ENCODE measurements at places on chromosomes 7 and 10.

DNA sequence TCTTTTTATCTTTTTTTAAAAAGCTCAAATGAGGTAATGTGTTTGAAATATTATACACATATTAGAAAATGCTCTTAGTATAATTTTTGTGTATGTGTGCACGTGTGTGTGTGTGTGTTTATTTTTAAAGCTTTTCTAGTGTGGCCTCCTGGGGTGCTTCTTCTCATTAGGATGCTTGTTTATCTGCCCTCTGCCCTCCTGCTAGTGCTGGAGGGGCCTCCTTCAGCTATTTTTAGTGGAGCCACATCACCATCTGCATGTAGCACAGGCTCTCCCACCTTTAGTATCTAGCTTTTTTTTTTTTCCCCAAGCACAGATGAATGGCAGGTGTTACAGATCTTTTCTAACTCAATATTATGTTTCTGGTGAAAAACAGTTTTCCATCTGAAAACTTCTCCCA, 155.7 kb upstream of the TMEM229A start:
- DNase-seq = no peak

DNA sequence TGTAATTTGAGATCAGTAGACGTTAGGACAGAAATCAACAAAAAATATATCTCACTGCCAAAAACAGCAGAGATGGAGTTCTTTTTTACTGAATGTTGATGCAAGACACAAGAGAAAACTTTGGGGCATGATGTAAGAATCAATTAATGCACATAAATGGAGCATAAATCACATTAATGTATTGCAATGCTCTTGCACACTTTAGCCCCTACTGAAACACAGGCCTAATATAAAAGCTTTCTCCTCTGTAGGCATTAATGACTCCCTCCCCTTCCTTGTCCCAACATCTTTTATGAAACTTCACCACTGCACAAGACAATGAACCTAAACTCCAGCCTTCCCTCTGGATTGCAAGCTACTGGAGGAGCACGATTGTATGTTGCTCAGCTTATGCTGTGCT, 58.8 kb downstream of the CACNA2D1 start:
- no peak for DNase-seq

DNA sequence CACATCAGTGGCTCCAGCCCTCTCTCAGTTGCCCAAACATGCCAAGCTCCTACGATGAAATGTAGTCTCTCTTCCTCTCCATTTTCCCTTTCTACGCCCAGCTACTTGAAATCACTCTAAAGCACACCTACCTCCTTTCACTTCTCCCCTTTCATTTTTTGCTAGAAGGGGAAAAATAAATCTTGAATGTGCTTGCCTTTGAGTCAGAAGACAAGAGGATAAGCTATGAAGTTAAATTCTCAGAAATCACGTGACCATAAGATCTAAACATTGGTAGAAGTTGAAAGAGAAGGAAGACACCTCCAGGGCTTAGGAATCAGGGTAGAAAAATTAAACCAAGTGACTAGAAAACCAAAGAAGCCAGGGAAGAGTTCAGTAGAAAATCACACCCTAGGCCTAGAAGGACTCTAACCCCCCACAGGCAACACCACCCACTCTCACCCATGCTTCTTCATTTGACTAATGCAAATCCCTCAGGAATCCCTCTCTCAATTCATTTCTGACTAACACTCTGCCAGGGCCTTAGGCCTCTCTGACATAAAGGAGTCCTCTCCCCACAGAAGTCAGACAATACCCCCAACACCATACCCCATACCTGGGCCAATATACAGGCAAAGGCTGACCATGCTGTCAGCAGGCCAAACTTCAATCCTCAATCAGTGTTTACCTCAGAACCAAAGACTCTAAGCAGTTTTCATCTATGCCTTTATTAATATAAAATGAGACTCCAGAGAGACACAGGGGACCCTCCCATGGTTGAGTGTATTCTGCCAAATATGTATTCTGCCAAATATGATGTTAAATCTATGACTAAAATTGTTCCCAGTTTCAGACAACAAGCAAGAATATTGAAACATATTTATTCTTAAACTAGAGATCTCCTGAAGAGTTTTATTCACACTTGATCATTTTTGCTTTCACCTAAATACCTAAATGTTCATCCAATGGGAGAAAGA, 84.8 kb downstream of the ELMO1 start:
- DNase-seq = no peak

- DNase-seq = no peak
Observed at GRCh38 chr10:48550977-48551376, 53.9 kb downstream of the ARHGAP22 start.

GRCh38 chr7:77800158-77800557, 1.6 kb downstream of the PHTF2 start:
- DNase-seq = no peak

- no peak for DNase-seq
Observed at GRCh38 chr7:144821067-144821466, 14.8 kb downstream of the TPK1 start.

- DNase-seq = no peak
Observed at GRCh38 chr10:50629495-50630122, 5.9 kb upstream of the SGMS1 start.

DNA sequence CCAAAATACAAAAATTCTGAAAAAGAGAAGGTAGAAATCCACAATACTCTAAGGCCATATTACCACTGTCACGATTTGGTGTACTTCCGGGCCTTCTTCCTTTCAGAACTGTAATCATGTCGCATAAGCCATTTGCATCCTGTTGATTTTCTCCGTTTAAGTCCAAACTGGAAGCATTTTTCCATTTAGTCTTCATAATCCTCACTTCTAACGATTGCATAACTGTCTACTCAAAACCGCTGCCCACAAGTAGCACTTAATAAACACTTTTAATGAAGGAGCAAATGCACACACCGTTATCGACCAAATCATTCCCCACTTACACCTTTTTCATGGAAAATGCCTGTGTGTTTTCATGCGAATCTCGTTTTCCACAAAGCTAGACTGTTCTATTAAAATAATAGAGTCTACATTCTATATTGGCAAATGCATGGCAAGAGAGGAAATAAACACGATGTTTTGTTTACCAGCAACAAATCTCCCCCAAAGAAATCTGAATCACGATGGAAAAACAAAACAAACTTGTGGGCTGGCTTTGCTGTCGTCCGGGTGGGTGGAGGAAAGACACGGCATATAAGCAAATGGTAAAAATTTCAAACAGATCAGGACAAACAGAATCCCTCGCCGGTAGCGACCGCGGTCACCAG, 1.0 kb downstream of the ATE1 start:
- no peak for DNase-seq

DNA sequence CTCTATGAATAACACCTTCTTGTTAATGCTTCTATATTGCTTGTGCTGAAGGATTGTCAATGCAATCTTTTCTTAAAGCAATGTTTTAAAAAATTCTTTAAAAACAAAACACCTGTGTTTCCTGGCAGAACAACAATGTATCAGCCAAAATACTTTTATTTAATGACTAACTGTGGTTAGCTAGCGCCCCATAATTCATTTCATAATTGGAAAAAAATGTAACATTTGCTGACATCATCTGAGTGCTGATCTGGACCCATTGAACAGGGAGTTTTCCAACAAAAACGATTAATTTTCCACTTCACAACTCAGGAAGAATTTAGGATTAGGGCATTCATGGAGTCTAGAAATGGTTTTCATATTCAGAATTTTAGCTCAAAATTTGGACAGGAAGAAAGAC, 137.6 kb upstream of the CDK6 start:
- no peak for DNase-seq

GRCh38 chr7:155372782-155373358, 75.2 kb downstream of the INSIG1 start:
- no peak for DNase-seq

- no peak for DNase-seq
Observed at GRCh38 chr7:154383045-154383444, 330.8 kb downstream of the DPP6 start.

DNA sequence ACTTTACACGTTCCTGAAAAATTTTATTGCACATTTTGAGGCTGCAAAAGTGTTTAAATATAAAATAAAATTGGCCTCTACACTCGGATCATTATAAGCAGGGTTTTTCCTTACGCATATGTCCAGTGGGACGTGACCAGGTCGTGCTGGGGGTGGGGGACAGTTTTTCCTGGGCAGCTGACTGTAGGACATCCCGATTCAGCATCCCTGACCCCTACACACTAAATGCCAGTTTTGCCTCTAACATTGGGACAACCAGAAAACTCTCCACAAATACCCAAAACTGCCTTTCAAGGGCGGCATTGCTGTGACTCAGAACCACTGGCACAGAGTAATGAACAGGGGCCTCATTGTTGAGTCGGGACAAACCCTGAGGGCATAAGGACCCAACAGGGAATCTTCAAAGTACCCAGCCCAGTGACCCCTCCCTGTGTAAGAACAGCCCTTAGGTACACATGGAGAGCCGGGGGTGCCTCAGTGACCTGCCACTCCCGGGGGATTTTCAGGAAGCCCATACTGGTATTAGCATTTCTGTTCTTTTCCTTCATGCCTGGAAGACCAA, 170.6 kb downstream of the ARHGAP21 start:
- DNase-seq = no peak

DNA sequence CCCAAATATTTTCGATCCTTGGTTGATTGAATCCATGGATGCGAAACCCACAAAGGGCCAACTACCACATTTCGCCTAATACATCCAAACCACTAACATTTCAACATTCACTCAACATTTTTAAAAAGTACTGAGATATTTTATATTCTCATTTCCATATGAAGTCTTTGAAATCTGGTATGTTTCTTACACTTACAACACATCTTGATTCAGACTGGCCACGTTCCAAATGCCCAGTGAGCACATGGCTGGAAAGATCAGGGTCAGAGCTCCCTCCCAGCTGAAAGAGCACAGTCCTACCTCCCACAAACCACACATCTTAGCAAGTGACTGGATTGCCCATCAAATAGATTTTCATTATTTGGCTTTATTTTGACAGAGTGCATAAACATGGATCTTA, 18.9 kb downstream of the NCAPG2 start:
- no peak for DNase-seq

DNA sequence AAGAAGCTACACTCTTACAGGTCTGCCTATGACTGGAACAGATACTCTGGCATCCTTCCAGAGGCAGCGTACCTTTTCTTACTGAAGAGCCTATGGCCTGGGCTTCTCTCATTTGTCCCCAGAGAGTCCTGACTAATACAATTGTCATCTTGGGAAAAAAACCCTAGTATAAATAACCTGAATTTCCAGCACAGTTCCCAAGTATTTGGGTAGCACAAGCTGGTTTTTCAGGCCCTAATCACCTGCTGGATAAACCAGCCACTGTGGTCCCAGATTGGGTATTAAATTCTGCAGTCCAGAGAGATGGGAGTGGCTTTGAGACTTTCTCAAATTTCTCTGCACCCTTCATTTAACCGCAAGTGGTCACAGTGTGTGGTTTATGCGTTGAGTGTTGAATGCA, 186.8 kb upstream of the NEBL start:
- no peak for DNase-seq

GRCh38 chr7:155739538-155740143, 72.6 kb downstream of the SHH start:
- no peak for DNase-seq

- DNase-seq = no peak
Observed at GRCh38 chr10:48792687-48793096, 108.0 kb downstream of the WDFY4 start.

DNA sequence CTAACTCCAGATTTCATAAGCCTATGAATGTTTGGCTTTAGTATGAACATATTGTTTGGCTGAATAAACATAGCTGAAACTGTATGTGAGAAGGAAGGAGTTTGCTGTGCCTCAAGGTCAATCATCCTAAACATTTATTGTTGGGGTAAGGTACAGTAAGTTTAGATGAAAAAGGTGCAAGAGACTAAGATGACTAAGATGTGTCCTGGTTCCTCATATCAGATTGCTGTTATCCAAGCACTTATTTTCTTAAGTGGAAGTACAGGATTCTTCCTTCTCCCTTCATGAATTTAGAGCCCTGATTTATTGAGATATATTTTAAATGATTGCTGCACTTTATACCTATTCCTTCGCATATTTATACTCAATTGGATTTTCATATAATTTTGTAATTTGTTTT, 12.2 kb downstream of the MDFIC start:
- no peak for DNase-seq

- DNase-seq = no peak
Observed at GRCh38 chr7:42314696-42315095, 77.7 kb upstream of the GLI3 start.

GRCh38 chr7:143900230-143900766, 1.7 kb downstream of the TCAF1 start:
- no peak for DNase-seq

GRCh38 chr10:78516236-78516635, 482.6 kb downstream of the RPS24 start:
- no peak for DNase-seq

GRCh38 chr7:130345136-130345535, 520 bp downstream of the CPA5 start:
- DNase-seq = peak; percentile 67

GRCh38 chr7:359766-360361, 69.9 kb downstream of the FOXL3 start:
- DNase-seq = peak; percentile 63

GRCh38 chr7:132574223-132574622, 2.0 kb downstream of the PLXNA4 start:
- DNase-seq = no peak

GRCh38 chr10:77686650-77687417, 49.2 kb upstream of the KCNMA1 start:
- DNase-seq = no peak

DNA sequence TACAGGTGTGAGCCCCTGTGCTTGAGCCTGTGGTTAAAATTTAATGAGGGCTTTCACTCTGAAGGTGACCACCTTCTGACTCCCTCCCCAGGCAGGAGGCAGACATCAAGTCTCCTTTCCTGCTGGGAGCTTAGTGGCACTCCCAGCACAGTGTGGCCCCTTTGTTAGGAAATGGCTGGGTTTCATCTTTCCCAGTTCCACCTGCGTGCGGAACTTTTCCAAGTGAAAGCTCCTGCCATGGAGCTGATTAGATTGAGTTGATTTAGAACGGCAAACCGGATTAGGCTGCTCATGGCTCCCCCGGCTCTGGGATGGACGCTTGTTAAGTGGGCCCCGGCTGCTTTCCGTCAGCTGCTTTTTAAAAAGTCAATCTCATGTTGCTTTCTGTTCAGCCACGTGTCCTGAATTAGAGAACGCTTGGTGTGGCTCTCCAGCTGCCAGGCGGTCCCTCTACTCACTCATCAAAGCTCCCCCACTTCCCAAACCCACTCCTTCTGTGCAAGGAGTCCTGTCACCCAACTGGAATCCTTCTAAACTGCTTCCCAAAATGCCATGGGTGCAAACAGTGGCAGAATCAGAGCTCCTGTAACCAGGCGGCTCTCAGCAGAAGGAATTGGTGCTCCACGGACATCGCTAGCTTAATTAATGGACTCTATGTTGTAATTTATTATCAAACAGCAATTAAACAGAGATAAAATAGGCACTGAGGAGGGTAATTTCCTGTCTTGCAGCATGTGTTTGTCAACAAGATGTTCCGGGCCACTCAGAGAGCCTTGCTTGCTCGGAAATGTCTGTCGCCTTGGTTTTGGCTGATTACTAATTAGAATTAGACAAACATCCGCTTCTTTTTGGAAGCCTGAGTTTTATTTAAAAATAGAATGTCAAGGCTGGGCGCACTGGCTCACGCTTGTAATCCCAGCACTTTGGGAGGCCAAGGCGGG, 551.2 kb downstream of the GALNT17 start:
- DNase-seq = peak; percentile 36

- DNase-seq = no peak
Observed at GRCh38 chr7:116576350-116577319, 51.8 kb downstream of the CAV1 start.

All from left hindlimb (tissue), 1 donor.